ENCODE measurements at places on chromosomes 3 and 15.
A peak's percentile ranks its signal among the peaks of the same experiment; 100 is the strongest.

DNA sequence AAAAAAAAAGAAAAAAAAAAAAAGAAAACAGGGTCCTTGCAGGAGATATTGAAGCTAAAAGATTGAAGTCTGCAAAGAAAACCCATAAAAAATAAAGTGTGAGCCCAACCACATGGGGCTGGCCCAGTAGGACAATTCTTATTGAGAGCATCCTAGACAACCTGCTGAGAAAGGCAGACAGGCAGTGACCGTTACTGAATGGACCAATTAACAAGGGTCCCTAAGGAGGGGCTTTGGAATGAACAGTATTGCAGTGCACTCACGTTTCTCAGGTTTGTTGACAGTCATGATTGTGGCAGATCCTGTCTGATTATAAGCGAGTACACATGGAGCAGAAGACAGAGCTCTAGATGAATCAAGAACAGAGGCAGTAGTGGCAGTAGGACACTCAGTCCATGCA is 168.6 kb downstream of the LSAMP start:
- no peak for DNase-seq

DNA sequence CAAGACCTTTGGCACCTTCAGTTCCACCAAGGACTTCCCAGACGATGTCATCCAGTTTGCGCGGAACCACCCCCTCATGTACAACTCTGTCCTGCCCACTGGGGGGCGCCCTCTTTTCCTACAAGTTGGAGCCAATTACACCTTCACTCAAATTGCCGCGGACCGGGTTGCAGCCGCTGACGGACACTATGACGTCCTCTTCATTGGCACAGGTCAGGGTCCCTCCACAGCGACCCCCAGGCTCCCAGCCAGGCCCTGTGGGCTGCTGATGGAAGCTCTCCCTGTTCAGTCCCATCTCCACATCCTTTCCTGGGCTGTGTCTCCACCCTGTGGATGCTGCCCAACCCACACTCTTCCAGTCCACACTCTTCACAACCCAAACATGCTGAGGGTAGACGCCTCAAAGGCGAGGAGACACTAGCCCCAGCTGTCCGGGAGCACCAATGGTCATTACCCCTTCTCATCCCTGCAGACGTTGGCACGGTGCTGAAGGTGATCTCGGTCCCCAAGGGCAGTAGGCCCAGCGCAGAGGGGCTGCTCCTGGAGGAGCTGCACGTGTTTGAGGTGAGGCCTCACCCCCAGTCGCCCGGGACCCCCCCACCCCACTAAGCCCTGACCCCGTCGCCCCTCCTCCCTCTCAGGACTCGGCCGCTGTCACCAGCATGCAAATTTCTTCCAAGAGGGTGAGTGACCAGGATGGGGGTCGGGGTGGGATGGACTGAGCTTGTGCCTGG is 4.3 kb upstream of the LSMEM2 start:
- peak; percentile 84 for DNase-seq

- no peak for DNase-seq
Measured at GRCh38 chr3:140244893-140245292, 309.9 kb downstream of the CLSTN2 start.

- DNase-seq, result peak; percentile 55
Measured at GRCh38 chr15:58931987-58932588, 1.4 kb downstream of the SLTM start.

GRCh38 chr3:40179016-40179415 is 130.5 kb upstream of the EIF1B start:
- DNase-seq, result peak; percentile 57

- DNase-seq, result no peak
Measured at GRCh38 chr15:80749589-80749988, 29.6 kb upstream of the CEMIP start.

GRCh38 chr3:53160061-53160659 is 849 bp upstream of the PRKCD start:
- no peak for DNase-seq

DNA sequence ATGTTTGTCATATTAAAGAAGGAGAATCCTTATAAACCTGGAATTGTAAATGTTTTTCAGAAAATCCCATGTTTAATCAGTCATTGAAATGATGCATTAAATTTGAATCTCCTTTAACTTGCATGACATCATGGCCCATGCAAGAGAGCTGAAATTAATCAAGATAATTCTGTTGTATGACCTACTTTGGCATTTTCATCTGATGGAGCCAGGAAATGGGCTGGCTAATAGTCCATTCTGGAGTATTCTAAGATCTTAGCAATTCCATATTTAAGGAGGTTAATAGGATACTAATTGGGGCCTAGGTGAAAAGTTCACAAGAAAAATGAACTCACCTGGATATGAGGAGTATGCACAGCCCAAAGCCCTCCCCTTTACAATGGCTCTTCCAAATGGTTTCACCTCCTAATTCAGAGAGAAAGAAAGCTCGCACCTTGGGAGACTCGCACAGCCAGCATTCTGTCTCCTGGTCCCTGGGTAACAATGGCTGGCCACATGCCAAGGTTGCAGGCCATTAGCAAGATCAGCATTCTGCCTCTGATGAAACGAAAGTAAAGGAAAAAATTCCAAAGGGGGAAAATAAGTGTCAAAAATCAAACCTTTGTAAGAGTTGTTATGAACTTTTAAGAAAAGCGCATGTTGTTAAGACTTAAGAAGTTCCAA is 786.4 kb downstream of the MCTP2 start:
- no peak for DNase-seq

DNA sequence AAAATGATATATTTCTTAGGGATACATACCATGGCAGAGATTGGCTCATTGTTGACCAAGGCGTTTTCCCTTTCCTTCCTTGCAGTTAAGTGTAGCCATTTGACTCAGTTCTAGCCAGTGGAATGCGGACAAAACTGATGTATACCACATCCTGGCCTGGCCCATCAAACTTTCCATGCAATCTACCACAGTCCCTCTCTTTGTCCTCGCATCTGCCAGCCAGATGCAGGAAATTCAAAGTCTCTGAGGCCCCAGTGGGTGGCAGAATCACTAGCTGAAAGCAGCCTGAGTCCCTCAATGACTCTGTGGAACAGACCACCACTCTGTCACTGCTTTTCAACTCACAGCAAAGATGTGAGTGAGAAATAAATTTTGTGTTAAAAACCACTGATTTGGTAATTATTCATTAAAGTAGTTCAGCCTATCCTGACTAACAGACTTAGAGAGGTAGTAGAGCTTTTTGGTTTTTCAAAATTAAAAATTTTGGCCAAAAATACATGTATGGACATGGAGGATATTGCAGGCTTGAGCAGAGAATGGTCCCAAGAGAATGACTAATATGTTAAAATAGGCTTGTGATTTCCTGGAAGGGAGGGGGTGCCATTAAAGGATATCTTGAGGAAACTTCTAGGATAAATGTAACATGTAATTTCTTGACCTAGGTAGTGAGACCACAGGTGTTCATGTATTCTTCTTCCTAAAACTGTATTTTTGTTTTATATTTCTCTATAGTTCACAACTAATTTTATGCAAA is 10.9 kb downstream of the LRRFIP2 start:
- DNase-seq, result peak; percentile 20

DNA sequence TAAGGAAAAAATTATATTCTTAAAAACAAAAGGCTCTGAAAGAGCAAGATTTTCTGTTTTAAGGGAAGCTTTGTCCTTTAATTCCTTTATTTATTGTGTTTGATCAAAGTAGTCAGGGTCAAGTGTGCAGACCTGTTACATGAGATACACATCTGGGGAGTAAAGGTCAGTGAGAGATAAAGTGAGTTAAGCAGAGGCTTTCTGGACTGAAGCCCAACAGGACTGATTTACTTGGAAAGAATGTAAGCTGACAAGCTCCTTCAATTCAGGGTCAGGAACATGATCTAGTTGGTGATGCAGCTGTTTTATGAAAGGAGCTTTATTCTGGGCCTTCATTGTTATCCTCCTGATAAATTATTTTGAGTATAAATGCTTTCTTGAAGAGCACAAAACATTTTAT is 20.7 kb upstream of the OTOL1 start:
- no peak for DNase-seq

DNA sequence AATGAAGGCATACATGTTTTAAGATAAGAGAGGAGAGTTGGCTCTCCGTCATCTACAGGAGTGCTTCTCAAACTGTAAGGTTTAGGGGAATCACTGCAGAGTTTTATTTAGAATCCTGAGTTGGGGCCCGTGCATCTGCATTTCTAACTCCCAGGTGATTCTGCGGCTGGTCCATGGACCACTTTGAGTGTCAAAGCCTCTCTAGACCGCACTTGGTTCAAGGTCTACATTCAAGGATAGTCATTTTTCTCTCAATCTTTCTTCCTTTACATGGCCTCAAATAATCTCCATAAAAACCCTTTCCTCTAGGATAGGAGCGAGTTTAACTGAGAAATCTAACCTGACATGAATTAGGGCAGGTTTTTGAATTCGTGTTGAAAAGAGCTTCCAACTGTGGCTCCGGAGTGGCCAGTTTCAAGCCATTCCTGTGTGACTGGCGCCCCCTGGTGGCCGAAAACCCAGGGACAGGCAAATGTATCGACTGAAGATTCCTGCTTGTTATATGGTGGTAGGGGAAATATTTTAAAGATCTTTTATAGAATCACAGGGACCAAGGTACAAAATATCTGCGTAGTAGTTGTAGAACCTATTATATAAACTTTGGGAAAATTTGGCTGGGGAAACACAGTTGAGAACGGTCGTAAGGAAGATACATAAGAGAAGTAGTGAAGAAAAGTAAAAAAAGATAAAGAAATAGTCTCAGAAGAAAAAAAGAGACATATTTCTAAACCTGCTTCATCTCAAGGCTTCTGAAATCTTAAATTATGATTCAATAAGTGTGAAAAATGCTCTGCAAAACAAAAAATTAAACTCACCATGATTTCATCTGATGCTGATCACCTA is 11.9 kb downstream of the GABRR3 start:
- DNase-seq, result peak; percentile 78

DNA sequence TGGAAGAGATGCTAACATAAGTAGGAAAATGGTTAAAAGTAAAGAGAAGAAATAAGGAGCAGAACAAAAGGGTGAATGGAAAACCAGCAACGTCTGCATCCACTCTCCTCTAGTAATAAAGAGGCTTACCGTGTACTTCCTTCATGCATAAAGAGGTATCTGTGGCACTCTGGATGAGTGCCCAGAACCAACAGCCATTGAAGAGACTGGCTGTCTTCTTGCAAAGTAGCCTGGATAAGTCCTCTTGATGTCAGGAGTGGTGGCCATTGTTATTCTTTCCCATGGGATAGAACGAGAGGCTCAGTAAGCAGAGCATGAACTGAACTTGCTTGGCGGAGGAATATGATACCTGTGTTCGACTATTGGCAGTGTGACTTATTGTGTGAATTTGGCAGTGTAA is 186.2 kb upstream of the RASGRP1 start:
- no peak for DNase-seq

GRCh38 chr3:131067983-131068382 is 41.3 kb downstream of the NEK11 start:
- DNase-seq, result no peak

DNA sequence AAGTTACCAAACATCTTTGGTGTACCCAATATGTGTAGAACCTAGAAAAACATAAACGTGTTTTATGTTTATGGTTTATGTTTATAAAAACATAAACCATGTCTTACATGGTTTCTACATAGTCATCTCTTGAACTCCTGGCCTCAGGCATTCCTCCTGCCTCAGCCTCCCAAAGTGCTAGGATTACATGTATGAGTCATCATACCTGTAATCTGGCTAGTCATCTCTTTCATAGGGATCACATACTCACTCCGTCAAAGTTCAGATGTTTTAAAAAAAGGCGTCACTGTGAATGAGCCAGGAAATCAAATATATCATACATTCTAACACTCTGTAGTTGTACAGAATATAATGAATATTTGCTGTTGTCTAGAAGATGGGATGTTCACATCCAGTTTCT is 178.6 kb downstream of the CPNE4 start:
- no peak for DNase-seq

DNA sequence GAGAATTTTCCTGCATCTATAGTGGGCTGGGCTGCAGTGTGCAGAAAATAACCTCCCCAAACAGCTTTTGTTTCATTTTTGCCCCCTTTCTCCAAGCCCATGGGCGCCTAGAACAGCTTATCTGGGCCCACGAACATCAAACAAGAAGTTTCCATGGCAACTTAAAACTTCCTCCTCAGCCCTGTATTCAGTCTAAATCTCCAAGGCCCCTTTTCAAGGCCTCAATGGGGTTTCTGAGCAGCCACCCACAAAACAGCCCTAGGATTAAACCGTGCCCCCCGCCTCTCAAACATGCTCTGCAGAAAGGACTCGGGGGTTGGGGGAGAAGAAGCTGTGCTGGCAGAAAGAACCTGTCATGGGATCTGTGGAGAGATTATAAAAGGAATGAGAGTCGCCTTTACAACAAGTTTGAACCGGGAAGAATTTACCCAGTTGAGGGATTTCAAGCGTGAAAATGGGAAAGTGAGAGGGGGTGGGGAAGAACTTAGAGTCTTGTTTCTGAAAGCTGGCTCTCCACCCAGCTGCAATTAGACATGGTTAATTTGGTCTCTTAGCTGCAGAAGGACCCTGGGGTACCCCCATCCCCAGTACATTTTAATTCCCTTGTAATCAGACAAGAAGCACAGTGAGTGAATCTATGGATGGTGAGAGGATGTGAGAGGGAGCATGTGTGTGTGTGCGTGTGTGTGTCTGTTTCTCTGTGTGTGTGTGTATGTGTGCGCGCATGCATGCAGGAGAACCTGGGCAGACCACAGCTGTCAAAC is 4.3 kb upstream of the FAM107A start:
- peak; percentile 43 for DNase-seq

GRCh38 chr3:56076746-56077145 is 391.5 kb downstream of the ERC2 start:
- no peak for DNase-seq

- DNase-seq, result no peak
Measured at GRCh38 chr3:60301142-60301541, 950.1 kb downstream of the FHIT start.

DNA sequence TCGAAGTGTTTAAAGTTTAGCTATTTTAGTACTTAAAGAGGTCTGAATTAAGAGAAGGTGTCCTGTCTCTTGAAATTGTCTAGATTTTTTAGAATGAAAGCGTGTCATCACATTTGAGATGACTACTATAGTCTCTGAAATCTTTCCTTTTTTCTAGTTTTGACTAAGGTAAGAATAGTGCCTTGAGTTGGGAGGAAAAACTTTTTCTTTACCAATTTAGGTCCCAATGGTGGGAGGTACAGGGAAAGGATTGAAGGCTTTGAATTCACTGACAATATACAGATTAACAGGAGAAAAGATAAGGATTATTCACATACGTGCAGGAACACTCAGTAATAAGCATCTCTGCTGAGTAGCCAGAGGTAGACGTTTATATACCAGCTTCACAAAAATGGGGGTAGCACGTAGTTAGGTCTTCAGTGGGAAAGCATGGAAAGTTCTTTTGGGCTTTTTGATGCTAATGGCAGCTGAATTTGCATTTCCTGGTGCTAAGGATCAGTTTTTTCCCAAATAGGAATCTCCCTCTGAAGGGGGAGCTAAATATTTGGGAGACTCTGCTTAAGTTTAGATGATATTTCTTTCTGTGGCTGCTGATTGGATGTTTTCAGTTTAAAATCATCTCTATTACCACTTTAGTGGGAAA is 88.1 kb downstream of the VPS8 start:
- DNase-seq, result no peak

DNA sequence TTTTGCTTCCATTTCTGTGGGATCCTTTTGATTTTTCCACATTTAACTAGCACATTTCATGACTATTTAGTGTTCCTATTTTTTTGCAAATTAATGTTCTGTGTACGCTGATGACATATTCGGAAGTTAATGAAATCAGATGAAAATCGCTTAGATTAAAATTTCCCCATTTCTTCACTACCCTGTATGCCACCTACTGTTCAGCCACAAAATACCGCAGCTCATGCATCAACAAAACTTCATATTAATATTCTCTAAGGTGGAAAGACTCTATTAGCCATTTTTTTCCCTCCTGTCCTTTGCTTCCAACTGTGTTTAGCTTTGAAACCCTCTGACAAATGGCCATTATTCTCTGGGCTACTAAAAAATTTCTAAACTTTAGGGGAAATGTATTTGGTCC is 300.6 kb downstream of the MECOM start:
- no peak for DNase-seq

All from KBM-7 (cell line).